DMS 273 treated with DMSO at 0.1 percent for 48 hours (cell line): ENCODE measurements at places on chromosomes 1 and 21.

GRCh38 chr21:34874684-34875513 lies 174.2 kb downstream of the RUNX1 start:
- DNase-seq, result no peak

DNA sequence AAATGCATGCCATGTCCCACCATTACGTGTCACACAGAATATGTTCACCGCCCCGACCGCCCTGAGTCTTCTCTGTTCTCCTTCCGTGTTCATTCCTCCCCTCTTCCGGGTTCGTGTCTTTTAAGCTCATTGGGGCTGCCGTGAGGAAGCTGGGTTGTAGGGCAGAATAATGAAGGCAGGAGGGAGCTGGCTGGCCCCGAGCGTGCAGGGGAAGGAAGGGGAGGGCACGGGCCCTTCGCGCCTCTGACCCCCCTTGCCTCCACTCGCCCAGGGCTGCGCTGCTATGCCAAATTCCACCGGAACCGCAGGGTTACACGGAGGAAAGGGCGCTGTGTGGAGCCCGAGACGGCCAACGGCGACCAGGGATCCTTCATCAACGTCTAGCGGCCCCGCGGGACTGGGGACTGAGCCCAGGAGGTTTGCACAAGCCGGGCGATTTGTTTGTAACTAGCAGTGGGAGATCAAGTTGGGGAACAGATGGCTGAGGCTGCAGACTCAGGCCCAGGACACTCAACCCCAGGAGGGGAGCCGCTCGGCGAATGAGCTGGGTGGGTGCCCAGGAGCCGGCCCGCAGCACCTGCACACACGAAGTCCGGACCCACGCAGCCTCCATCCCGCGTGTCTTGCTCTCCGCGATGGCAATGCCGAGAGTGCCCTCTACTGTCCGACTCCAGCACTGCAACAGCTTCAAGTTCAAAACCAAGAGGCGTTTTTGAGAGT lies 16.5 kb upstream of the AGTRAP start:
- DNase-seq, result peak; percentile 40

- no peak for DNase-seq
Measured at GRCh38 chr1:87154384-87154783, 174.3 kb upstream of the LMO4 start.

- DNase-seq, result no peak
Measured at GRCh38 chr1:57551476-57551875, 127.6 kb upstream of the DAB1 start.

GRCh38 chr1:221239792-221240191 lies 360.5 kb downstream of the HLX start:
- DNase-seq, result no peak

- DNase-seq, result peak; percentile 10
Measured at GRCh38 chr1:180424848-180425457, 77.4 kb downstream of the ACBD6 start.

GRCh38 chr1:232423591-232423990 lies 206.3 kb downstream of the SIPA1L2 start:
- no peak for DNase-seq

DNA sequence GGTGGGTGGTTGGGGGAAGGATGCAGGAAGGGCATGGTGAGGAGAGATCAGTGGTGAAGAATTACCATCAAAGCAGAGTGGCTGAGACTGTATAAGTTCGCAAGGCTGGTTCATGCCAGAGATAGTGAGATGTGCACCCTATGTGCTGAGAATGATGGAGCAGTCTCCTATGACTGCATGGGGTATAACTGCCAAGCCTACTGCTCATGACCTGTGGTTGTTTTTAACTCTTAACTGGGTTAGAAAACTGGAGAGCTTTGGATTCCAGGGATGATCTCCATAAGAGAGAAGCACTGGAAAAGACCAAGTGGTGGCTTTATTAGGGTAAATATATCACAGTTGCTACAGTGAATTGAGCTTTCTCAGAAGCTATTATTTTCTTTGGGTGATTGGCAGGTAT lies 16.2 kb downstream of the WNT2B start:
- no peak for DNase-seq

DNA sequence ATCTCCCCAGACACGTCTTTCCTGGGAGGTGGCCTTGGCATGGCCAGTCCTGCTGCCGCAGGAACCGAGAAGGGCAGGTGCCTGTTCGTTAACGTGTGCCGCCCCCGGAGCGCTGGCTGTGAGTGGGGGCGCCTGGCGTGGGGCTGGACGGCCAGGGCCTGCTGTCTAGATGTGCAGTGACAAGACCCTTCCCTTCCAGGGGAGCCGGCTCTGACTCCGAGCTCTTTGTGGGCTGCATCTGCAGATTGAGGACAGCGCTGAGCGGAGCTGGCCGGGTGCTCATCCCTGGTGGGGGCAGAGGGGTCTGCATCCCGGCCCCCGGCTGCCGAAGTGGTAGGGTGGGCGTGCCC lies 13.0 kb downstream of the COL18A1 start:
- no peak for DNase-seq

GRCh38 chr21:26169611-26170470 lies 729 bp downstream of the APP start:
- peak; percentile 15 for DNase-seq

- no peak for DNase-seq
Measured at GRCh38 chr1:242139986-242140385, 141.1 kb upstream of the MAP1LC3C start.

DNA sequence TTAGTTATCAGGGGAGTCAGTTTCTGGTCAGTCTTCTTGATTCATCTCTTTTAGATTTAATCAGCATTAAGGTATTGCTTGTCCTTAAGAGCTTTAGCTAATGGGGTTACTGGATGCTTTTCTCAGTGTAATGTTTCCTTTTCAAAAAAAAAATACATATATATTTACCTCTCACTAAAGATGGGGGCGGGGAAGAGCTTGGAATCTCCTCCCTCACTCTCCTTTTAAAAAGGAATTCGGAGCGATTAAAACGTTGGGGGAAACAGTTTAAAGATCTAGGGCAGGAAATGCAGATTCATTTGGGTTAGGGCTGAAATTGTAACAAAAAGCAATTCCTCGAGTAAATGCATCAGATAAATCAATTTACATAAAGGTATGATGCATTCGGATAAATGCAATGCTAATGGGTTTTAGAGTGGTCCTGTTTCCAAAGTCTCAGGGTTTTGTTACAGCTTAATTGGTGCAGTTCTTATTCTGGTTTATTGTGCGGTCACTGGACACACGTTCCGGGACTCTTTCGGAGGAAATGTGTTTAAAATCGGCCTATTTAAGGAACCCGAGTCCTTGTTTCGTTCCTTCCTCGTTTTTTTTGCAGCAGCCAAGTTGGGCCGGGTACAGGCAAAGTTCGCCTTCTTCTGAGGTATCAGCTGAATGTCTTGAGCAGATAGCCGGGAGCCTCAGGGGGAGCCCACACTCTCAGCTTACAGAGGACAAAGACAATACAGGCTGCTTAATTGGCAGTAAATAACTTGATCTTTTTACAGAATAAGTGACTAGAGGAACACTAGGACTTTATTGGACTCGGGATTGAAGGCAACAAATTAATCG lies 1.6 kb downstream of the LMO4 start:
- DNase-seq, result no peak

DNA sequence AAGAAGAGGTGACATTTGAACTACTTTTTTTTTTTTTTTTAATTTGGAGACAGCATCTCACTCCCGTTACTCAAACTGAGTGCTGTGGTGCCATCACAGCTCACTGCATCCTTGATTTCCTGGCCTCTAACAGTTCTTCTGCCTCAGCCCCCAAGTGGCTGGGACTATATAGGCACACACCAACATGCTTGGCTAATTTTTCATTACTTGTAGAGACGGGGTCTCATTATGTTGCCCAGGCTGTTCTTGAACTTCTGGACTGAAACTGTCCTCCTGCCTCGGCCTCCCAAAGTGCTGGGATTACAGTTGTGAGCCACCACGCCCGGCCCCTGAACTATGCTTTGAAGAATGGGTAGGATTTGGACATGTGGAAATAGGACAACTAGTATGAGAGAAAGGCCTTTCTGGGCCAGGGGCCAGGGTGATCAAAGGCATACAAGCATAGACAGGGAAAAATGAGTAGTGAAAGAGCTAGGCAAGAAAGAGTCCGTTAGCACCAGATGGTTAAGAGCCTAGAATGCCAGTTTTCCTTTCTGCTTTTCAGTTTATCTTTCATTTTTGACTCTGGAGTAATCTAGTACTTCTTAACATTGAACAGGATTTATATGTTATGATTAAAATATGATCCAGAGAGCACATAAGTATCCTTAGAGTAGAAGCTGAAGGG lies 6.3 kb downstream of the RABGAP1L start:
- peak; percentile 92 for DNase-seq

DNA sequence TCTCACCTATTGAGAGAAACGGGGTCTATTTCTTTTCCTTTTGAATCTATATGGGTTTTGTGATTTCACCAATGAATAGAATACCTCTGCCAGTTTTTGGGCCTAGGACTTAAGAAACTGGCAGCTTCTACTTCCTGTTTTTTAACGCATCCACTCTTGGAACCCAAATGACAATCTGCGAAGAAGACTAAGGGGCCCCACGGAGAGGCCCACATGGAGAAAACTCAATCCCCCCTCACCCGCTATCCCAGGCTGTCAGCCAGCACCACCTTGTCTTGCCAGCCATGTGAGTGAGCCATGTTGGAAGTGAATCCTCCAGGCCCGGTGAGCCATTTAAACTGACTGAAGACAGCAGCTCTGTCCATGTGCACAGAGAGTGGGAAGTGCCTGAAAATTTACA lies 3.6 kb upstream of the HENMT1 start:
- no peak for DNase-seq

GRCh38 chr1:84208935-84209334 lies 64.9 kb downstream of the PRKACB start:
- DNase-seq, result no peak

DNA sequence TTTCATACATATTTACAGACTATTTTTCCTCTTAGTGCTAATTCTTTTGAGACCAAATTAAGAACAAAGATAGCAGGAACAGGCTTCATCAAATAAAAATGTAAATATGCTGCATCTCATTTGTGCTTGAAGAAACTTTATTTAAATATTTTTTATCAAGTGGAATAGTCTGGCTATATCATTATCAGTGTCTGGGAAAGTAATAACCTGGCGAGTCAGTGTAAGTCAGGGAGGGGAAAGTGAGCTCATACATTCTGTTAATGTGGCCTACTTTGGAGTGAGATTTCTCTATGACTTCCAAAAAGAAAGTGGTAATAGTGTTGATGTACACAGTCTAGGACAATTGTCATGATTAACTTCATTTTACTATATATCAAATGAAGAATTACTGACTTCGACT lies 1045.1 kb downstream of the ADGRL2 start:
- no peak for DNase-seq

- DNase-seq, result no peak
Measured at GRCh38 chr1:6299557-6300165, 38.8 kb upstream of the GPR153 start.

- DNase-seq, result peak; percentile 26
Measured at GRCh38 chr21:44800971-44801467, 601 bp downstream of the UBE2G2 start.

GRCh38 chr1:24874056-24874455 lies 56.0 kb downstream of the RUNX3 start:
- no peak for DNase-seq

DNA sequence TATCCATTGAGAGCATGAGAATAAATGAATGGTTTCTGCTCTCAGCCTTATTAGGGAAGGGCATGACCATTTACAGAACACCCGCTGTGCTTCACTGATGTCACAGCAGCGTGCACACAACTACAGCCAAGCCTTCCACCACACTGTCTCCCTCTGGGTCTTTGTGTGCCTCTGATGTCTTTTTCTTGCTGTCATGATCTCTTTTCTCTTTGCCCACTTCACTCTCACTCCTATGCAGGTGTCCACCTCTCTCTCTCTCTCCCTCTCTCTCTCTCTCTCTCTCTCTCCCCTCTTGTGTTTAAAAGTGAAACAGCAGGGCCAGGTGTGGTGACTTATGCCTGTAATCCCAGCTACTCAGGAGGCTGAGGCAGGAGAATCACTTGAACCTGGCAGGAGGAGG lies 232.5 kb upstream of the JUN start:
- no peak for DNase-seq
